NCI-H460 (cell line): ENCODE measurements at places on chromosomes 16 and 17.

DNA sequence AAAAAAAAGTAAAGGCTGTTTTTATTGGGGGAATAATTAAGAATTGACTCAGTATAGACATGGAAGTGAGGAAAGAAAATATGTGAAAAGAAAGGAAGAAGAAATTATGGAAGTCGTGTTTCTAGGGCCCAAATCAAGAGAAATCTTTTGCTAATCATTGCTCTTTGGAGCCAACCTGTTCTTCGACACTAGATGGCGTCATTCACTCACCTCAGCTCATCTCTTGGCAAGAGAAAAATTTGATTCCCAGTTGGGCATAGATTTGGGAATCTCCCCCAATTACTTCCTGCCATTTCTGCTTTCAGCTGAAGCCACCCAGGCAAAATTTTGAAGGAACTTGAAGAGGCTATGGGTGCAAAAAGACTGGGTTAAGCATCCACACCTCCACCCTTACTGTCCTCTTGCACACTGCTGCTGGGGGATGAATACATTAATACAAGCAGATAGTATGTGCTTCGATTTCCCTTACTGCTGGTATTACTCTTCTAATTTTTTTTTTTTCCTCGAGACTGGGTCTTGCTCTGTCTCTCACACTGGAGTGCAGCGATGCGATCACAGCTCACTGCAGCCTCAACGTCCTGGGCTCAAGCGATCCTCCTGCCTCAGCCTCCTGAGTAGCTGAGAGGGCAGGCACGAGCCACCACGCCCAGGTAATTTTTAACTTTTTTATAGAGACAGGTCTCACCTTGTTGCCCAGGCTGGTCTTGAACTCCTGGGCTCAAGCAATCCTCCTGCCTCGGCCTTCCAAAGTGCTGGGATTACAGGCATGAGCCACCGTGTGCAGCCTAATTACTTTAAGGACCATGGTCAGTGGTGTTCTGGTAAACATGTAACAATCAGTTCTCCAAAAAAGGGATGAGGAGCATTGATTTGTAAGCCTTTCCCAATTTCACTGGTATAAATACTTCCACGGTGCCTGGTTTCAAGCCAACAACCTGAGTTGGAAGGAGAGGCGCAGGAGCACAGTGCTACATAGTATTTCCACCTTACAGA, 13.5 kb downstream of the PSMD7 start:
- DNase-seq, result peak; percentile 38

DNA sequence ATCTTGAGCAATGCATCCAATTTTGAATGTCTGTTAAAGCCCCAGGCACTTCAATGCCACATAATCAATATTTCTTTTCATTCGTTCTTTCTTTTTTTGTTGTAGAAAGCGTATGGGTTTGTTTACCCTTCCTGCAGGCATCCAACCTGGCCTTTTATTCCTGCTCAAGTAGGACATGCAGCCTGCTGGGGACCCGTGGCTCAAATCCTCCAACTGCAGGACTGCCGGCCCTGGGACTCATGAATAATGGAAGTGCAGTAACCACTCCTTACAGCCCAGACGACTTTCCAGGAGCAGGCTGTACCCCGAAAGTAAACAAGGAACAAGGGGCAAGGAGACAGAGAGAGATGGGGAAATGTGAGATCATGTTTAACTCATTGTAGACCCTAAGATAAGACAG, 126.4 kb downstream of the SALL1 start:
- DNase-seq, result no peak

DNA sequence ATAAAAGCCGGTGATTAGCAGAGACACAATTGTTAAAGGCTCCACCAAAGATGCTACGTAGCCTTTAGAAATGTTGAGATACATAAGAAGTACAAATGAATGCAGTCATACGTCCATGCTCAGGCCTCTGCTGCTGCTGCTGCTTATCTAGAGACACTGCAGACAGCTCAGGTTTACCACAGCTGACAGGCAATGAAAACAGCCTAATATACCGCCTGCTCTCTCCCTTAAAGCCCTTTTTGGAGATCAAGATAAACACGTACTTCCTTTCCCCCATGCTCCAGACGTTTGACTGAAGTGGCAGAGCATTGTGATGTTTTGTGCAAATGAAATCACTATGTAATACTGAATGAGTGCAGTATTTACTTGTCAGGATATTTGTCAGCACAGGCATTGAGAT, 185.3 kb downstream of the AATF start:
- DNase-seq, result no peak

DNA sequence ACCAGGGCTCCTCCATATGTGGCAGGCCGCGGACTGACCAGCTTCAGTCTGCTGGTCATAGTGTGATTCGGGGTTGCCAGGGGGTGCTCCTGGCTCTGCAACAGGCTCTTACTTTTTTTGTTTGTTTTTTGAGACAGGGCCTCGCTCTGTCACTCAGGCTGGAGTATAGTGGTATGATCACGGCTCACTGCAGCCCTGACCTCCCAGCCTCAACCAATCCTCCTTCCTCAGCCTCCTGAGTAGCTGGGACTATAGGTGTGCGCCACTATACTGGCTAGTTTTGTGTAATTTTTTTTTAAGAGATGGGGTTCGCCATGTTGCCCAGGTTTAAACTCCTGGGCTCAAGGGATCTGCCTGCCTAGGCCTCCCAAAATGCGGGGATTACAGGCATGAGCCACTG, 11.8 kb upstream of the KCNH6 start:
- DNase-seq, result no peak

- DNase-seq, result no peak
Observed at GRCh38 chr16:84800158-84800978, 19.4 kb upstream of the CRISPLD2 start.

DNA sequence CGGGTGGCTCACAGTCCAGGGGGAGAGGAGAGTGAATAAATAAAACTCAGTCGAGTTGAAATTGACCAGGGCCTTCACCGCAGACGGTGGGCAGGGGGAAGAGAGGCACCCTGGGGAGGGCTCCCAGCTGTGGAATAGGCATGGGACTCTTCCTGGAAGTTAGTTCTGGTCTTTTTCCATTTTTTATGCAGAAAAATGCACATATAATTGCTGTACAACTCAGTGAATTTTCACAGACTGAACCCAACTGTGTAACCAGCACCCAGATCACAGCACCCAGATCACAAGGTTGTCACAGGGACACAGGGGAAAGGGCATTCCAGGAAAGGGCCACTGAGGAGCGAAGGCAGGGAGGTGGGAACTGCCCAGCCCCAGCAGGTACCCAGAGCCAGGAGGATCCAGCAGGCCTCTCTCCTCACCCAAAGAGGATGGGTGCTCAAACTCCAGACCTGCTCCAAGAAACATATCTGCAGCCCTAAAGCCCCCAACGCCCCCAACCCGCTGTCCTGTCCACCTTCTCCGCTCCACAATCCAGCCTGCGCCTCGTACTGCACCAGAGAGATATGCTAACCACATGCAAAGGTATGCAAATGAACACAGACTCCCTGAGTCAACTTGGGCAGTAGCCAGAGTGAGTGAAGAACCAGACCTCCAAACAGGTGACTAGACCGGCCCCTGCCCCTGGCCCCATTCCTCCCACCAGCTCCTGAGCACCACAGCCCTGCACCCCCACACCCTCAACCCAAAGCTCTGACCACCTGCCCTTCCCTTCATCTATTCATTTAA, 29.1 kb upstream of the EIF1 start:
- DNase-seq, result no peak

DNA sequence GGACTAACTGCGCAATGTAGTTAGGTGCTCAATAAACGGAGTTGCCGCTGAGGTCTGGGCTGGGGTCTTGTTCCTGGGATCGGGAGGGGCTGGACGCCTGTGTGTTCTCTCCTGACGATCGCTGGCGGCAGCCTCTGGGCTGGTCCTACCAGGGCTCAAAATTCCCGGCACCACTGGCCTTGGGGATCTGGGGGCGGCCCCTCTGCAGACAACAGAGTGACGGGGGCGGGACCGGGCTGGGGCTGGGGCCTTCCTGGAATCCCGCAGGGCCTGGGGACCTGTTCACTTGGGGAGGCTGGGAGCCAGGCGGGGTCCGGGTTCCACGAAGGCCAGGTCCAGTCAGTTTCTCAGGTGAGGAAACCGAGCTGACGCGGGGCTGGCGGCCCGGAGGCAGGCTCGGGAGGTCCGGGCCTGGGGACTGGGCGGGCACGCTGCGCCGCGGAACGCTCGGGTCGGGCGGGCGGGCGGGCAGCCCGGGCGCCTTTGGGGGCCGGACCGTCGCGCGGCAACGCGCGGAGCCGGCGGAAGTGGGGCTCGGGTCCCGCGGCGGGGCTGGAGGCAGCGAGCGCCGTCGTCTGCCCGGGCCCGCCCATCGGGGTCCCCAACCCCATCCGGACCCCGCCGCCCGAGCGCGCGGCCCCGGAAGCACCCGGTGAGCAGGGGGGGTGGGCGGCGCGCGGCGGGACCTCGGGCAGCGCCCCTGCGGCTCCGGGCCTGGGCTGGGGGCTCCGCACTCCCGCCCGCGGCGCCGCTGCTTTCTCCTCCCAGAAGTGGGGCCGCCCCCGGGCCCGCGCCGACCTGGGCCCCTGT, at the start of gene PIGQ:
TSS of gene PIGQ (plus strand) at position 524 of the 810 bp plus-strand sequence. CDS start 4,107 bp downstream, outside the sequence.
- DNase-seq, result peak; percentile 31

GRCh38 chr16:80622007-80622406, 81.2 kb downstream of the DYNLRB2 start:
- no peak for DNase-seq

GRCh38 chr16:57721356-57722209, 14.0 kb upstream of the KATNB1 start:
- DNase-seq, result no peak

DNA sequence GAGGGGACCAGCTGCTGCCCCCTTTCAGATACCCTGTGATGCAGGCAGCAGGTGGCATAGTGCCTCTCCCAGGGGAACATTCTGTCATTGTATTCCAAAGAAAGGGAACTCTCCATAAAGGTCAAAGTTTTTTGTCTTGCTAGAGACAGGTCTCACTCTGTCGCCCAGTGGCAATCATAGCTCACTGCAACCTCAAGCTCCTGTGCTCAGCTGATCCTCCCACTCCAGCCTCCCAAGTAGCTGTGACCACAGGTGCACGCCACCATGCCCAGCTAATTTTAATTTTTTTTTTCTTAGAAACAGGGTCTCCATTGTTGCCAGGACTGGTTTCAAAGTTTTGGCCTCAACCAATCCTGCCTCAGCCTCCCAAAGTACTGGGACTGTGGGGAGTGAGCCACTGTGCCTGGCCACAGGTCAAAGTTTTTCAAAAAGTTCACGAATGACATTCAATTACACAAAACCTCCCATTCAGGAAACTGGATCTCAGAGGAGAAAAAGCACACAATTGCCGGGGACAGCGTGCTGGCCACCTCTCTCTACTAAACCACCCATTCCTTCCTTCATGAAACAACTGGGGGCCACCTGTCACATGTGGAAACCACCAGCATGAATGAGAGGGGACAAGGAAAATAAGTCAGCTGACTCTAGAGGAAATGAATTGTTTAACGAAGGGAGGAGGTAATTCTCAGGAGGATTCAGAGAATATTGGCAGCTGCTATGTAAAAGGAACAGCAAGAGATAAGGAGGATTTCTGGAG, 80.0 kb downstream of the MARCHF10 start:
- DNase-seq, result no peak

DNA sequence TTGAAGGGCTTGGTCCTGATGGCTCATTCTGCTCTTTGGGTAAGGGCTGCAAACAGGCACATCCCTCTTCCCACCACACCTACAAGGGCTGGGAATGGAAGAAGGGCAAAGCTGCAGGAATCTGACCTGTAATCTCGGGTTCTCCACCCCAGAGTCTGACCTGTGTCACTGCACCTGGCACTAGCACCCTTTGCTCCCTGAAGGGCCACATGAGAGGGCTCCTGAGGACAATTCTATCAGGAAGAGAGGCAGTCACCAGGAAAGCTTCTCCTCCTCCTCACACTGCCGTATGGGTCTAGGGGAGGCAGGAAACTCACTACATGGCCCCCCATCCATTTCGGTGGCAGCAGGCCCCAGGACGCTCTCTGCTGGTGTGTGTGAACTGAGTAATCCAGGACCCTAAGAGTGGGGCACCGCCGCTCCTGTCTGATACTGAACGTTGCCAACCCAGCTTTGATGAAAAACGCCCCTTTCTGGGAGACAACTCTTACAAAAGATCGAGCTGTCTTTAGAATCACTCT, 26.4 kb downstream of the TTLL6 start:
- no peak for DNase-seq

DNA sequence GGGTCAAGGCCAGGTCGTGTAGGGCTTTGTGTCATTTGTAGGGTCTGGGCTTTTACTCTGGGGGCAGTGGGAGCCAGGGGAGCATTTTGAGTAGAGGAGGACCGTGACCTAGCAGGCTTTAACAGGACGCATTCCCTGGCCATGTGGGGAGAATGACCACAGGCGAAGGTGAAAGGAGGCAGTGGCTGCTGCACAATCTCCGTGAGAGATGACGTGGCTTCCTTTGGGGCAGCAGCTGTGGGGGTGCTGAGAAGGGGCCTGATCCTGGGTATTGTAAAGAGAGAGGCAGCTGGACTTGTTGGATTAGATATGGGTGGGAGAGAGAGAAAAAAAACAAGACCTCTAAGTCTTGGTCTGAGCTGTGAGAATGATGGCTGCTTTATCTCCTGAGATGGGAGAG, 46.0 kb downstream of the KATNIP start:
- no peak for DNase-seq

DNA sequence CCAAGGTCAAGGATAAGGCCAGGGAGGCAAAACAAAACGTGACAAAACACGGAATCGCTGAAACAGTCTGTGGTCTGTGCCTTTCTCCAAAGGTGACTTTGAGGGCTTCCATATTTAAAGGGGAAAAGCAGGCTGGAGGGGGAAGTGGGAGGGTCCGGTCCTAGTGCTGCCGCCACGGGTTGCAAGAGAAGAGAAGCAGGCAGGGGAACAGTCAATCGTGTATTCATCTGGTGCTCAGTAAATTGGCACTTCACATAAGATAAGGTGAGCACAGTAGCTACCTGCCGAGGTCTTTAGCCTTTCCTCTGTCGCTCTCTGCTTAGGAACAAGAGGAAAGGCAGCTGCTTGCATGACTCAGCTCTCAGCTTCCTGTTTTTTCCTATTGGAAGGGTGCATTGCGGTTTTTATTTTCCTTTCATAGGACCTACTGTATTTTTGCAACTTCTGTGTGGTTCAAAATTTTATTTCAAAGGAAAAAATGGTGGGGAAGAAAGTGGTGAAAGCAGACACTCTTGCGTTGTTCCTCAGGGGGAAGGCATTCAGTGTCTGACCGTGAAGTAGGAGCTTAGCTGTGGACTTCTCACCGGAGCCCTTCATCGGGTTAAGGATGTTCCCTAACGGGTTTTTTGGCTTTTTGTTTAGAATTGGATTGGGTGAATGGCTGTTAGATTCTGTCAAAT, 7.1 kb upstream of the LGALS3BP start:
- peak; percentile 49 for DNase-seq

- no peak for DNase-seq
Observed at GRCh38 chr17:76599694-76600460, 14.2 kb upstream of the ST6GALNAC2 start.

DNA sequence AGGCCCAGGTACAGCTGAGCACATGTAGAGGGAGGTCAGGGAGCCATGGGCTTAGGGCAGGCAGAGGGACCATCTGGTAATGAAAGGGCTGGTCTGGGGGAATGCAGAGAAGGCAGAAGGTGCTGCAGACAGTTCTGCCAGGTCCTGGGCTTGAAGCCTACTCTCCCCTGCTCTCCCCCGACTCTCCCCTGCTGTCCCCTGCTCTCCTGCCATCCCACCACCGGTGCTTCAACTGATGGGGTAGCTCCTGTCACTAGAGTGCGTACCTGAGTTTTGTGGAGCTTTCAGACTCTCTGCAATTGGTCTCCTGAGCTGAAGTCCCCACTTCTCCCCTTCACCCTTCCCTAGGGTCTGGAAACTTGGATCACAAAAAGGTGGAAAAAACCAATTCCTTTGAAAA, 37.3 kb upstream of the PHOSPHO1 start:
- DNase-seq, result no peak
